ENCODE measurements at places on chromosomes 11 and 22.

DNA sequence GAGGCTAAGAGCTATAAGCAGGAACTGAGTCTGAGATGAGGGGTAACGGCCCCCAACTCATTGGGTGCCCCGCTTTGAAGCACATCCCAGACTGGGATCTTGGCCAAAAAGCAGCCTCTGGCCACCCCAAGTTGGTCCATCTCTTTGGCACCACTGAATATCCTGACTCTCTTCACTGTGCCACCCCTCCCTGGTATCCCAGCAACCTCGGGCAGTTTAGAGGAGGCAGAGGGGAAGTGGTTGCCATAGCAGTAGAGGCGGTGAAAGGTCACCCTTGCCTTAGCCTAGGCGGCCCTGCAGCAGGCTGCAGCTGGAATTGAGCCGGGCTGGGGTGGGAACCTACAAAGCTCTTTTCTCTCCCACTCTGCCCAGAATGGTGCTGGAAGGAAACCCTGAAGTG lies 1.1 kb downstream of the PELI3 start:
- DNase-seq = no peak

- no peak for DNase-seq
Measured at GRCh38 chr11:57340039-57340615, 2.0 kb downstream of the P2RX3 start.

- DNase-seq = peak; percentile 78
Measured at GRCh38 chr11:14904745-14905103, 12.7 kb upstream of the CYP2R1 start.

GRCh38 chr11:78418584-78419211 lies 1.1 kb upstream of the GAB2 start:
- DNase-seq = no peak

DNA sequence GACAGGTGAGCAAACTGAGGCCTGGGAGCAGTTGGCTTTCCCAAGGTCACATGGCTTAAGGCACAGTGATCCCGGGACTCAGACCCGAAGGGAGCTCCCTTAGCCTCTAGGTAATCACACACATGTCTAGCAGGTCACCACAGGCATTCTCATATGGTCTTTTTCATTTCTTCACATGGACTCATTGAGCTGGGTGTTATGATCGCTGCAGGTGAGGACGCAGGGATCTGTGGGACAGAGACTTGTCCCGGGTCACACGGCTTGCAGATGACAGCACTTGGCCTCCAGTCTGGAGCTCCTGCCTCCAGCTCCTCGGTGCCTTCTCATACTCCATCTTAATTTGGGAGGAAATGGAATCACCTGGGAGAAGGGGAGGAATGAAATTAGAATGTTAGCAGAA lies 23.6 kb upstream of the CACNG2 start:
- DNase-seq = no peak

DNA sequence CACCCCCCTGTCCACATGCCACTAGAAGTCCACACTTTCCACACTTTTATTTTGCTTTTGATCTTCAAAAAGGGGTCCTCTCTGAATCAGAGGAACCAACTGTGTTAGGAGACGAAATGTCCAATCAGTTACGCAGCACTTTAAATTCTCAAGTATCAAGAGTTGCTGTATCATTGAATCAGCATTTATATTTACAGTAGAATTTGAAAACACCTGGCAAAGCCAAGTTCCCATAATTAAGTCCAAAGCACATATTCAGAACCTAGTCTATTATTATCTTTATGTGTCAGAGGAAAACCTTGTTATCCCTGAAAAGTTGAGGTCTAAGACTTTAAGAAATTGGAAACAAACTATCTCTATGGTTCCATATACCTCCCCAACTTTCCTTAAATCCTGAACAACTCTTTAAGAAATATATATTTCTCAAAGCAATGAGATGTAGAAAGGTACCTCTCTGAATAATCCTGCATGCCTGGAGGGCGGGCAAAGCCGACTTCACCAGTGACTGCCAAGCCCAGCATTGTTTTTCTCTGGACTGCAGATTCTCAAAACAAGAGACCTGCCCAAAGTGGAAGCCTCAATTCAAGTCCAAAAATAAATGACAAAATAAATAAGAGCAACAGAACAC lies 75.9 kb upstream of the ARFGAP3 start:
- no peak for DNase-seq

- DNase-seq = no peak
Measured at GRCh38 chr11:17932472-17932871, 80.4 kb downstream of the SERGEF start.

DNA sequence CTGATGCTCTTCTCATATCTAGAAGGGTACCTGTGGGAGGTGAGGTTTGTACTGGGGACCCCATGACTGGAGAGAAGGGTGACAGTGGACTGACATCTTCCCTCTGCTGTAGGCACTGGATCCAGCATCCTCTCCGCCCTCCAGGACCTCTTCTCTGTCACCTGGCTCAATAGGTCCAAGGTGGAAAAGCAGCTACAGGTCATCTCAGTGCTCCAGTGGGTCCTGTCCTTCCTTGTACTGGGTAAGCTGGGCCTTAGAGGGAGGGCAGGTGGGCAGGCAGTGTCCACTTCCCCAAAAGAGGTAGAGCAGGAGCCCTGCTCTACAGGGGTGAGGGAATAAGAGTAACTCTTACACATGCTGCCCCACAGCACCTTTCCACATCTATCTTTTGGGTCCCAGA lies 15.9 kb downstream of the DGAT2 start:
- DNase-seq = no peak

DNA sequence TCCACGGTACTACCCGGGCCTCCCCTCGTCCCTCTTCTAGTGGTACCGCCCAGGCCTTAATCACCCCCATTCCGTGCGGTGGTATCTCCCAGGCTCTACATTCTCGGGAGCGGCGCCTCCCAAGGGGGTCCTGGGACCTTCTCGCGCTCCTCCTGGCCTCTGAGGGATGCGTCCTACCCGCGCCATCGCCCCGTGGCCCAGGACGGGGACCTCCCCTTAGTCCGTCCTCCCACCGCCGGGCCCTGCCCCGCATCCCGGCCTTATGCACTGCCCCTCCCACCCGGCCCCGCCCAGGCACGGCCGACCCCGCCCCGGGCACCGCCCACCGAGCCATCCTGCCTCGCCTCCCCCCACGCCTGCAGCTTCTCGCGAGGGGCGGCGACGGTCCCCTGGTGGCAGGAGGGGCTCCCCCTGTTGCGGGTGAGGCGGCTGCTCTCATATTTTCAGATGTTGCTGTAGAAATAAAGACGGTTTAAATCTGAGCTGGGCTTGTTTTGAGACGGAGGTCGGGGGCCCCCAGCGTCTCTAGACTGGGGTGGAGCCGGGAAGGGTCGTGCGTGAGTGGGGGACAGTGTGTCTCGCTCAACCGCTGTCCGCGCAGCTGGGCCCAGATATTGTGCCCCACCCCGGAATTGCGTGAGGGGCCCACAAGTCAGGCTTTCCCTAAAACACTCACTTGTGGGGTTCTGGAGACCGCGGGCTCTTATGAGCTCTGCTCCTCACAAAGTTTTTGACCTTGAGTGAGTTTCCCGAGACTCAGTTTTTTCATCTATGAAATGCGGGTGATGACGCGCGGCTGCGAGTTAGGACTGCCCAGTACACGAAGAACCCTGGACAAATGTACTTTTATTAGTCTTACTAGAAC lies 828 bp upstream of the RAB1B start:
- DNase-seq = peak; percentile 80

DNA sequence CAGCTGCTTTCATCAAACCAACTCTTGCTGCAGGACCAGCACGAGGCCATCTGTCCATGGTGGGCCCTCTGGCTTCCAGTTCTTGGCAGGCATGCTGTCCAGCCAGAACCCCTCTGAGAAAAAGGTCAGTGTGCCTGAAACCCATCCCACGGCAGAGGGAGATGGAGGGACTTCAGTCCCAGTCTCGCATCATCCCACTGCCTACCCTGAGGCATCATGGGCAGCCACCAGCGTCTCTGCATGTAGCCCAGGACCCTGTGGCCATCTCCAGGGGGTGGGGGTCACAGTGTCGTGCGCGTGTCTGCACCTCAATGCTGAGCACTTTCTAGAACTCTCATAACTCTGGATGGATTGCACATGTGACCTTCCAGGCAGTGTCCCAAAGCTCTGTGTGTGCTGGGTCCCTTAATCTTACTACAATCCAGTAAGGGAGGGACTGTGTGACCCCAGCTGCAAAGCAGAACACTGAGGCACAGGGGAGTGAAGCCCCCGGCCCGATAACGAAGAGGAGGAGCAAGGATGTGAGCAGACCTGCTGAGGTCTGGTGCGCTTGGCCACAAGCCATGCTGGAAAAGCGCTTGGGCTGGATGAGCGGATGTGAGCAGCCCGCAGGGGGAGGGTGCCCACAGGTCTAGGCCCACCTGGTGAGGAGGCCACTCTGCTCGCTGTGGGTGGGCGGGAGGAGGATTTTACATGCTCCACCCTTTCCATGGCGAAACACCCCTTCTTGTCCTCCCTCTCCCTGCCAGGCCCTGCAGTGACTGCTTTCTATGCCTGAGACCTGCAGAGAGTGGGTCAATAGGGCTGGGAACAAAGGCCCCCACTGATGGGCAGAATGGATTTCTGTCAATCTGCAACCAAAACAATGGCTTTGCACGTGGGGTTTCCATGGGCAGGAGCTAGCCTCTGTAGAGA lies 1401.0 kb downstream of the BRD1 start:
- no peak for DNase-seq

DNA sequence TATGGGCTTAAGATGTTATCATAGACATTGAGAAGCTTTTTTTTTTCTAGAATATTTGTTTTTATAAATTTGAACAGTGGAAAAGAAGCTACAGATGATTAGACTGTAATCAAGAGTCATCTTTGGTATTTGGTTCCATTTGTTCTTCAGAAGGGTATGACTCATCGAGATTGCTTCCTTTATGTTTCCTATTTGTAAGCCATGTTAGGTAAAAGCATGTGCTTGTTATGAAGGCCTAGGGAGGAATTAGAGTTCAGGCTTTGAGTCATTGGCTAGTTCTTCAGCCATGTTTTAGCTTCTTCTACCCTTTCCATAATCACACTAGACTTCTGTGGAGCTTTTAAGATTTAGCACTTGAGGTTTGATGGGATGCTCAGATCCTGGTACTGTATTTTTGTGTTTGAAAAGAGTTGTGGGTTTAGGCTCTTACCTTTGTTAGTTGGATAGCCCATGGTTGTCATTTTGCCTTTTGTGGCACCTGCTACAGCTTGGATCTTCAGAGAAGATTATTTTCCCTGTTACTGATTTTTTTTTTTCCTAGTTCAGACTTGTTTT lies 44.3 kb downstream of the POLD3 start:
- DNase-seq = no peak

DNA sequence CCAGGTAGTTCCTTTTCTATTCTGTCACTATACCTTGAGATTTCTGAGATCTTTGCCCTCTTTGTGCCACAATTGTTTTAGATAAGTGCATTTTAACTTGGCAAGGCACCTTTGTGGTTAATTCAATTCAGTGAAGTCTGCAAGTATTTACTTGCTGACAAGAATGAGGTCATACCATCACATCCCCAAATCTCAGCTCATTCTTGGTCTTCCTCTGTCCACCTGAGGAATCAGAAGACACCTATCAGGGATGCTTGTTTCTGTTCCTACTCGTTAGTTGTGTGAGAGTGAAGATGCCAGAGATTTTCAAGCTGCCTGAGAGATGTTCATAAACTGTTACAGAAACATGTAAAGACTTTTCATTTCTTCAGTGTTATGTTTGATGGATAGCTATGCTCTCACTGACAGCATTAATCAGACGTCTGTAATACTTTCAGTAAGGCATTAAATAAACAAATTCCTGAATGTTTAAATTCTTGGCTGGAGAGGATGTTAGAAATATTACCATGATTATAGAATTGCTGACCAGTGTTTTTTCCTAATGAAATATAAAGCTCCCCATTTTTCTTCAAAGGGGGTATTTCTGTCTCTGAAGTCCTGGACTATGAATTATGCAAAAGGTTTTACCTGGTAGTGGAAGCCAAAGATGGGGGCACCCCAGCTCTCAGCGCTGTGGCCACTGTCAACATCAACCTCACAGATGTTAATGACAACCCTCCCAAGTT lies 135.0 kb upstream of the MTNR1B start:
- no peak for DNase-seq

DNA sequence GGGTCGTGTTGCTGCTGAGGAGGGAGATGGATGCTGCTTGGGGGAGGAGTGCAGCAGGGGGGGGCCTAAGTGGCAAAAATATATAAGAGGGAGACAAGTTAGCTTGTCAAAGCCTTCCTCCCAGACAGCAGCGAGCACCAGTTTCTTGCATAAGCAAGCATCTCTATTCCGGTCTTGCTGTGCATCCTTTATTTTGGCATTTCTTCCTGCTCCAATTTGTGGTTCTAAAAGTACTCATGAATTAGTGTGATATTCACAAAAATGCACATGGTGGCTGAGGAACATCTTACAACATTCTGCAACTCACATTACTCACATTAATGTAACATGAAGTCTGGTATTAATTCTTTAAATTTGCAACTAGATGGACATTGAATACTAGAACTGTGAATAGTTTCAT lies 32.1 kb downstream of the GDPD5 start:
- DNase-seq = no peak

- DNase-seq = no peak
Measured at GRCh38 chr11:32820497-32820896, 9.2 kb upstream of the PRRG4 start.

DNA sequence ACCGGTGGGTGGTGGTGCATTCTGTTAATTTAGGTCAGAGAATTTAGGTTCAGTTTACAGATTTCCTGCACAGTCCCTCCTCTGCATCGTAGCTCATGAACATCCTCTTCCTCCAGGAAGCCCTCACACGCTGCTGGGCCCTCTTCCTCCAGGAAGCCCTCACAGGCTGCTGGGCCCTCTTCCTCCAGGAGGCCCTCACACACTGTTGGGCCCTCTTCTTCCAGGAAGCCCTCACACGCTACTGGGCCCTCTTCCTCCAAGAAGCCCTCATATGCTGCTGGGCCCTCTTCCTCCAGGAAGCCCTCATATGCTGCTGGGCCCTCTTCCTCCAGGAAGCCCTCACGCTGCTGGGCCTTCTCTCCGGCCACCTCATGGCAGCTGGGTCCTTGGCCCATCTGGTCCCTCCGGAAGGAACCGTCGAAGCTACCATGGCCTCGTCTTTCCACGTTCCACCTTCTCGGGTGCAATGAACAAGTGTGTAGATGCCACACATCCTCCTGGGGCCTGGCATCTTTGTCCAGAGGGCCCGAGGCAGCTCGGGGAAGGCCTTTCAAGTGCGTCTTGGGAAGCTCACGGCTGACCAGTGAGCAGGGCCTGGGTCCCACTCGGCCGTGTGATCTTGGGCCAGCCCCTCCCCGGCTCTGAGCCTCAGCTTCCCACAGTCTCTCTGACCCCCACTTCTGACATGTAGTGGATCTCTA lies 58.9 kb upstream of the PPARA start:
- no peak for DNase-seq

GRCh38 chr22:23684561-23685031 lies 6.2 kb upstream of the RGL4 start:
- DNase-seq = no peak

DNA sequence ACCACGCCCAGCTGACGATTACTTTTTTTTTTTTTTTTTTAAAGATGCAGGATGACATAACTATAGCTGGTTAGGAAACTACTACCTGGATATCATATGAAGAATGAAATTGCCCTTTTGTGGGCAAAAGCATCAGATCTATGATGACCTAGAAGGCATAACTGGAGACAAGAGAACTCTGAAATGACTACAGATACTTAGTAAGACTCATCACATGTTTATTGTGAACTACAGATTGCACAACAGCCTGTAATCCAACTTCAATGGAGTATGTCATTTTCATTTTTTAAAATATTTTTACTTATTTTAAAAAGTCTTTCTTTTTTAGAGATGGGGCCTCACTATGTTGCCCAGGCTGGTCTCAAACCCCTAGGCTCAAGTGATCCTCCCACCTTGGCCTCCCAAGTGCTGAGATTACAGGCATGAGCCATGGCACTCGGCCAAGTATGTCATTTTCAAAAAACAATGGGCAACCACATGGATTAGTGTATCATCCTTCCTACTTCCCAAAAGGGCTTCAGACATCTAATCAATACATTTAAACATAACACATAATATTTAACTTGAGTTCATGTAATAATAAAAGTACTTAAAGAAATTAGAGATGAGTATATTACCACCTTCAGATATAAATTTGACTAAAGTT lies 3.3 kb downstream of the MTMR2 start:
- DNase-seq = no peak

Measured in naive thymus-derived CD4-positive, alpha-beta T cell (primary cell).